ENCODE measurements at places on chromosomes 5 and 9.

GRCh38 chr9:98706651-98707165, 2.0 kb downstream of the GABBR2 start:
- no peak for DNase-seq

DNA sequence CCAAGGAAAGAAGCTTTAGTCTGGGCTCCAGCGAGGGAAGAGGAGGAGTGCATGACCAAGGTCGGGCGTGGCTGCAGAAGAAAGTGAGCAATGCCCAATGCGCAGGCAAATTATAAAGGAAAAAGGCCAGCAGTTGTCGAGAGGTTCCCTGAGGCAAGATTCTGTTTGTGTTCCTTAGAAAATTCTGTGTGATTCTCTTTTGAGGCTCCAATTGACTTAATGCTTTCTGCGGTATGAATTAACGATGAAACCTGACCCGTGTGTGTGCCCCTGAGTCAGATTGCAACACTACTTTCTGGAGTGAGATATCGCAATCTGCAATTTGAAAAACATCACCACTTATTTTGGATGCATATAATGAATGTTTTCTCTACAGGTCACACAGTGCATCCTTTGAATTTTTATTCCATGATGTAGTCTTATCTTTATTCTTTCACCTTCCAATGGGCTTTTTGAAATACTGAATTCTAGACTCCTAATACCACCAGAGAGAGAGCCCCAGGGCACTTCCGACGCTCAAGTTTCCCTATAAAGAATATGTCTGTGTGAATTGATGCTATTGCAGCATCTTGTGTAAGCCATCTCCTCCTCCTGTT, 117.9 kb upstream of the IL6ST start:
- DNase-seq: no peak

GRCh38 chr9:112527959-112528358, 41.3 kb downstream of the KIAA1958 start:
- DNase-seq: no peak

GRCh38 chr9:111411266-111411665, 72.9 kb downstream of the ECPAS start:
- DNase-seq: no peak

DNA sequence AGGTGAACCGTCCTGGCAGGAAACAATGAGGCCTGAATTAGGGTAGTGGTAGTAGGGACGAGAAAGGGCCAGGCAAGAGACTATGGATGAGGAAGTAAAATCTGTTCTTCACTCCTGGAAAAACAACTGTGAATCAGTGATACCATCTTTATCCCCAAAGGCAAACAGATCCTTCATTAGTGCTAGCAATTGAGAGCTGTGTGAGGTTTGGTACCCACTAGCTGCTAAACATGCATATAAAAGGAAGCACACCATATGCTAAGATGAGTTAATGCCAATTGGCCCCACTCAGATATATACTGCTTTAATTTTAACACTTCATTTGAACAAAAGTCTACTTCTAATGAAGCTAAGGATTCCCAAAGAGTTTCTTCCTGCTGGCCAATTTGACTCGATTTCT, 244.8 kb upstream of the NR4A3 start:
- DNase-seq: no peak

DNA sequence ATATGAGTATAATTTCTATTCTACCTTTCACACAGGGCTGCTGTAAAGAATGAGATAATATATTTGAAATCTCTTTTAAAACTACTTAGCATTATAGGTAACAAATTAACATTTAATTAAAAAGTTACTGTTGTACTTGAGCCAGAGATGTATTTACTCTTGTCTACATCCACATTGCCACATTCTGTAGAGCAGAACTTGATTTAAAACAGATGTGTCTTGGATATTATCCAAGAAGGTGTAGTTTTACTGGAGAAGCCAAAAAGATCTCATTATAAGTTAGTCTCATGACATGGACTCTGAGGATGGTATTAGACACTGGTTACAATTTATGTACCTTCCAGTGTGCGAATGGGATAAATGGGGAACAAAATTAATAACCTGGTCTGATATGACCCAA, 293.1 kb upstream of the CCNH start:
- no peak for DNase-seq

GRCh38 chr9:133521122-133522072, 3.4 kb downstream of the MYMK start:
- DNase-seq: no peak

GRCh38 chr9:91111876-91112275, 249.8 kb downstream of the AUH start:
- no peak for DNase-seq

DNA sequence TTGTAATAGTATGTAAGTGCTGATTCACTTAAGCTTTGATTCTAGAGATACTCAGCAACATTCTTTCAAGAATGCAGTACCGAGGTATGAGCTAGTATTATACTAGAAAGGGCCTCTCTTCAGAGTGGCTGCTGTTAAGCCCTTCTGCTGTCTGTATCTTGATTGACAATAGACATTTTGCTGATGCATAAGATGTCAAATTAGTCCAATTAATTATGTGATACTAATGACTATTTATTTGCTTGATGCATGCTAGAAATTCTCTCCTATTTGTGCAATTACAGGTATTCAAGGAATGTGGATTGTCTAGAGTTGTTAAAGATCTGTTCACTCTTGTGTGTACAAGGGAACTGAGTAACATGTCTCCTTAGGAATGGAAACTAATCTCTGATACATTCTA, 92.3 kb upstream of the PTGER4 start:
- no peak for DNase-seq

GRCh38 chr5:68398146-68398812, 182.7 kb downstream of the PIK3R1 start:
- DNase-seq: no peak

- no peak for DNase-seq
These were observed 19.2 kb upstream of the NANS start for GRCh38 chr9:98037357-98037756.

DNA sequence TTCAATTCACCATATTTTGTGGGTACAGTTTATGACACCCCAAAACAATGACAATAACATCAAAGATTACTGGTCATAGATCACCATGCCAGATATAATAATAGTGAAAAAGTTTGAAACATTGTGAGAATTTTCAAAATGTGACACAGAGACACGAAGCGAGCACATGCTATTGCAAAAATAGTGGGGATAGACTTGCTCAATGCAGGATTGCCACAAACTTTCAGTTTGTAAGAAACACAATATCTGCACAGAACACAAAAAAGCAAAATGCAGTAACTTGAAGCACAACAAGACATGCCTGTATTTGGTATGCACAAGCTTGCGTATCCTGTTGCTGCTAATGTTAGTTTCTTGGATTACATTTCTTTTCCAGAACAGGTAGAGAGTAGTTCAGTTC, 35.8 kb downstream of the ARHGEF28 start:
- DNase-seq: no peak

DNA sequence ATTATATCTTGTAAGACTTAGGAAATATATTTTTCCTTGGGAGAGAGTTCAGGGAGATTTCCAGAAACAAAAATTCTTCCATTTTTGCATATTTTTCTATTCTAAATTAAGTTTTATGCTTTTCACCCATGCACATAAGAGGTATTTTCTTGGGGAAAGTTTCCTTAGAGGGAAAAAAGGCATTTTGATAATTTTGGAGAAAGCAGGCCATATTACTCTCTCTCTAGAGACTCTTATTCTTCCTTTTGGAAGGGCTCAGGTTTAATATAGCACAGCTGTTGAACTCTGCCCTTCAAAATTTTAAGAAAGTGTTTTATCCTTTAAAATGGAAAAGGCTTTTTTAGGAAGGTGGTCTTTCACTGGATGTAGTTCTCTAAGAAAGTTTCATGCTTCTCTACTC, 8.0 kb downstream of the NDUFS4 start:
- DNase-seq: no peak

- no peak for DNase-seq
These were observed 20.8 kb upstream of the SNCAIP start for GRCh38 chr5:122291000-122291901.

All from stimulated activated CD4-positive, alpha-beta T cell treated with anti-CD3 and anti-CD28 coated beads, Interleukin-4, amount 100 ng/mL, for 48 hours (primary cell).